Suprapubic skin (tissue), 4 donors: ENCODE measurements at places on chromosomes 2 and 18.

- no peak for DNase-seq
Measured at GRCh38 chr2:146123714-146124113, 1603.8 kb upstream of the ZEB2 start.

DNA sequence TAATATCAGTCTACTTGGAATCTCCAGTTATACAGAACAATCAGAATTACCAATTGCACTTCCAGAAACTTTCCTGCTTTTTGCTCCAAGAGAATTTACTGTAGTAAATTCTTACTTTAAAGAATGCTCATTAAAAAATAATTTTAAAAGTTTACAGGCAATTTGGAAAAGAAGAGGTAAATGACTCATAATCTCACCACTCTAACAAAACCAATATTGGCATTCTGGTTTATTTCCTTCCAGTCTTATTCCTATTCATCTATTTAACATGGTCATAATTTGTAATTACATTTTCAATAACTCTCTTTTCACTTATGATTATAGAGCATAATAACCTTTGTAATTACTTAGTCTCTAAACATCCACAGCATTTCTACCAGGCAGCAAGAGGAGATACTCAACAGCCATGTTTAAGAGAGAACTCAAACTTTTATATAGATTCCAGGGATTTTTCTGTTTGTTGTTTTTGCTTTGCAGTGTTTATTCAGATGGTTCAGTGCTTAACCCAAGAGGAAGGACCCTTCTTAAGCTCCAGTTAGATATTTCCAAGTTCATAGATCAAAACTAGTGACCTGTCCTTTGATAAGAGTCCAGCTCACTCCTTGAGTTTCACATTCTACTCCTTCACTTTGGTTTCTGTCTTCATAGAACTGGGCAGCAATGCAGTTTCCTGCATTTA is 464.7 kb downstream of the TXNL1 start:
- DNase-seq: no peak

- no peak for DNase-seq
Measured at GRCh38 chr2:45167920-45168629, 158.8 kb upstream of the SIX2 start.

DNA sequence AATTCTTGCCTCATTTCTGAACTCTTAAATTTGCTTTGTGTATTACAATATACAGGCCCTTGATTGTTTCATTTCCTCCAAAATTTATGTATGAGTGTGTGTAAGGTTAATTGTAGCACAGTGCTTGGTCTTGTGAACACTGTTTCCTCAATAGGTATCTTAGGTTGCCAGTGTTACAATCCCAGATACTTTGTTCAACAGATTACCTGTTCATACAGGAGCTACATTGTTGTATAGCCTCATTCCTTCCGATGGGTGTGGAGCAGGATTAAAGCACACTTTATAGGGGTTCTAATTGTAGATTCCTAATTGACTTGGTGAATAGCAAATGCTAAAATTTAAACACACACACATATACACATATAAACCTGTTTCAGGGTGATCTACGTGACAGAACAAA is 10.7 kb downstream of the RBBP8 start:
- no peak for DNase-seq

GRCh38 chr2:37039580-37039979 is 44.6 kb downstream of the HEATR5B start:
- no peak for DNase-seq
